ENCODE measurements at places on chromosomes 16 and 17.

GRCh38 chr17:8825802-8826201, 26.6 kb upstream of the MFSD6L start:
- no peak for DNase-seq

- DNase-seq: no peak
These were observed 7.1 kb downstream of the CTRB1 start for GRCh38 chr16:75225678-75226515.

GRCh38 chr16:77652399-77652798, 69.9 kb upstream of the NUDT7 start:
- no peak for DNase-seq

GRCh38 chr16:21283521-21284289, 5.6 kb upstream of the CRYM start:
- DNase-seq: no peak

DNA sequence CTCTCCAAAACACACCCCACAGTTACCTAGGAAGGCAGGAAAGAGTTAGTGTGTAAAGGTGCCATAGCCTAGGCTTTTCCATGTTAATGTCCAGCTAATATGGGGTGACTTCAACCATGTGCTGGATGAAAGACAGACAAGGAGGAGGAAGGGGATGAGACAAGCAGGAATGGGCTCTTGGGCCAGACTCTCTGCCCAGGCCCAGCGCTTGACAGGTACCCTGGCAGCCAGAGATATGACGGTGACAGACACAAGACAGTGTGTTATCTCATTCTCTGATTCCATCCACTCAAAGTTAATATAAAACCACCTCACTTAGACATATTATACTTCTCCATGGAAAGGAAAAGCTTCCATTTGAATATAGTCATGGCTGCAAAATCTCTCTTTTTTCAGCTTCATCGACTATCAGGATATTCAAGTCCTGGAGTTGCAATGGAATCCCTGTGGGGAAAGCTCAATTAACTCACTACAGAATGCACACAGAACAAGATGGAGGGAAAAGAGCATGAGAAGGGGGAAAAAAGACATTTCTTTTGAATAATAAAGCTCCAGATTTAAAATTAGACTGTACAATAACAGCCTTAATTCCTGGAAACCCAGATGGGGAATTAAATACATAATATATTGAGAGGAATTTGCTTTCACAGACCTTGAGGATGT, 596.7 kb downstream of the TOX3 start:
- no peak for DNase-seq

DNA sequence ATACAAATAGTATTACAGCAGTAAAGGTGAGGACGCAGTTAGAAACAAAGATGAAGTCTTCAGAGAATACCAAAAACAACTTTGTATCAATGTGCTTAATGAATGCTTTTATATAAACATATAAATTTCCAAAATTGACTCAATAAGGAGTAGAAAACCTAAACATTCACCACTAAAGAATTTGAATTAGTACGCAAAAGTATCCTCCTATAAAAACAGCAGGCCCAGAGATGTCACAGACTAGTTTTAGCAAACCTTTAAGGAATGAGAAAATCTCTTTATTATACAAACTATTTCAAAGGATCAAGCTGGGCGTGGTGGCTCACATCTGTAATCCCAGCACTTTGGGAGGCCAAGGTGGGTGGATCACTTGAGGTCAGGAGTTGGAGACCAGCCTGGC, 86.2 kb downstream of the OR1D5 start:
- DNase-seq: no peak

DNA sequence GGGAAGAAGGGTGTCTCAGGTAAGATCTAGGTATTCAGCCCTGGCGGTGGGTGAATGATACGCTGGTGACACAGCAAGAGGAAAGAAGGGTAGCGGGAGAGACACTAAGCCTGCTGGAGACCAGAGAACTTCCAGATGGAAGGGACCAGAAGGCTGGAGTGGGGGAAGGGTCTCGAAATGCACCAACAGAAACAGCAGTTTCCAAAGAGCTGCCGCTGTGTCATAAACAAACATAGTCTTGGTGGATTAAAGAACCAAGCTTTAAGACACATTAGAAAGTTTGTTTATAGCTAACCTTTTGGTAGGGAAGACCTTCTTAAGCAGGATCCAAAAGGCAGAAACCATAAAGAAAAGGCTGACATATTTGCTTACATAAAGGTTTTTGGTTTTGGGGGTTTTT, 20.9 kb downstream of the TRPV3 start:
- no peak for DNase-seq

GRCh38 chr17:34741967-34742366, 162.6 kb downstream of the TMEM132E start:
- DNase-seq: no peak

- DNase-seq: no peak
These were observed 1.8 kb upstream of the CISD3 start for GRCh38 chr17:38728290-38728831.

- no peak for DNase-seq
These were observed 89.0 kb downstream of the C17orf67 start for GRCh38 chr17:56744721-56745120.

DNA sequence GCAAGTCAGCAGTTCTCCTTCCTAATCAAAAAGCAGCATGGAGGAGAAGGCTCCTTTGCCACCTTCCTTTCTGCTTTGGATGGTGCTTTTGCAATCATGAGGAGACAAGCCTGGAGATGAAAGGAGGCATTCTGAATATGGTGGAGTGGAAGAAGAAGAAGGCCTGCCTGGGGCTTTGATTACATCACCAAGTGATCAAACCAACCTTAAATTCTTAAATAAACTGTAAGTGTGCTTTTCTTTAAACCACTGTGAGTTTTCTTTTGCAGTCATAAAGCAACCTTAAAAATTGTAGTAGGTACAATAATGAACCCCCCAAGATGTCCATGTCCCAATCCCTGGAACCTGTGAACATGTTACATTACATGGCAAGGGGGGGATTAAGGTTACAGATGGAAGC, 31.7 kb upstream of the IL21R start:
- no peak for DNase-seq

- DNase-seq: no peak
These were observed 7.4 kb downstream of the NDRG4 start for GRCh38 chr16:58507195-58507962.

- no peak for DNase-seq
These were observed 125.9 kb downstream of the MAP2K6 start for GRCh38 chr17:69540356-69540755.

GRCh38 chr17:29570521-29570920, 2.0 kb downstream of the TP53I13 start:
- DNase-seq: no peak

DNA sequence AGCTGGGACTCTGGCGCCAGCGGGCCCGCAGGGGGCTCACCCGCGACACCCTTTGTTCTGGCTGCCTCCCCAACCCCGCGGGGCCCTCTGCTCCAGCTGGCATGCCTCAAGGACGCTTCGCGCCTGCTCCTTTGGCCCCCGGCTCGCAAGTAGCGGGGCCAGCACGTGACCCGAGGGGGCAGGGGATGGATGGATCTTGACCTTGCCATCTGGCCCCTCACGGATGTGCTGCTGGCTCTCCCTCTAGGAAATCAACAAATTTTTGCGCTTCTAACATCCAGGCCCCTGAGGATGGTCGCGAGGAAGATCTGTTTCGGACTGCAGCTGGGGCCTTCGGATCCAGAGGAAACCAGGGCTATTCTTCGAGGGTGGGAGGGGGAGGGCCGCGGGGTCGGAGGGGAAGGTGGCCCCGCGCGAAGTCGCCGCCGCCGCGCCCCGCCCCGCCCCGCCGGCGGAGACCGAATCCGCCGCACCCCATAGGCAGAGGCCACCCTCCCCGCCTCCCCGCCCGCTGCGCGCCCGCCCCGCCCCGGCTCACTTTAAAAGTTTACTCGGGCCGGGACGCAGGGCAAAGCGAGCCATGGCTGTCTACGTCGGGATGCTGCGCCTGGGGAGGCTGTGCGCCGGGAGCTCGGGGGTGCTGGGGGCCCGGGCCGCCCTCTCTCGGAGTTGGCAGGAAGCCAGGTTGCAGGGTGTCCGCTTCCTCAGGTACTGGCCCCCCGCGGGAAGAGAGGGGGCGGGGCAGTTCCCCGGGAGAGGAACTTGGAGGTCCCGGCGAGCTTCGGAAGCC, at the start of gene ACSF2:
Gene ACSF2, plus strand, starts transcription at position 537 of the 790 bp plus-strand sequence. Its CDS starts 44 bp downstream, at position 581.
- DNase-seq: no peak

DNA sequence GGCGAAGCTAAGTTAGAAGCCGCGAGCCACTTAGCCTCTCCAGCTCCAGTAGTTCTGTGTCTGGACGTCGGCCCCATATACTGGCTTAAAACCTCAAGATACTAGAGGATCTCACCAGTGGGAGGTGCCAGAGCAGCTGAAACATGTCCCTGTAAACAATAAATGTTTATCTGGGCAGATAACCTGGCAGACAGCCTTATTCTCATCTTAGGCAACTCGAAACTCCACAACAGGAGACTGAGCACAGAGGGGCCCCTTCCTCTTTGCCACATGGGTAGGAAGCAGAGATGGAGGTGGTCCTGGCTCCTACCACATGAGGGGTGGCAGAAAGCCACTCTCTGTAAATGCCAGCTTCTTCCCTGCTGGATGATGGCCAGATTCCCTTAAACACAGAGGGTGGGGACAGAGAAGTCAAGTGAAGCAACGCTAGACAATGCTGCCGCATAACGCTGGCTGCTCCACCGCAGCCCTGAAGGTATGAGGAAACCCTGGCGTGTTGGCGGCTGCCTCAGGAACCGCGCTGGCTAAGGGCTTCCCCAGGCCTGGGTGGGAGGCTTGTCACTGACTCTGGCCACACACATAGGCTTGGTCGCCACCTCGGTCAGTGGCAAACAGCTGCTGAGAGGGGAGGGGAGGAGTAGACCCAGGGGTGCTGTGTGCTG, 67.9 kb downstream of the HIC1 start:
- DNase-seq: no peak

- no peak for DNase-seq
These were observed 75.5 kb downstream of the JPH3 start for GRCh38 chr16:87677830-87678229.

Measured in NCI-H2081 treated with DMSO at 0.1 percent for 48 hours (cell line).